ENCODE measurements at places on chromosomes 1 and 21.

DNA sequence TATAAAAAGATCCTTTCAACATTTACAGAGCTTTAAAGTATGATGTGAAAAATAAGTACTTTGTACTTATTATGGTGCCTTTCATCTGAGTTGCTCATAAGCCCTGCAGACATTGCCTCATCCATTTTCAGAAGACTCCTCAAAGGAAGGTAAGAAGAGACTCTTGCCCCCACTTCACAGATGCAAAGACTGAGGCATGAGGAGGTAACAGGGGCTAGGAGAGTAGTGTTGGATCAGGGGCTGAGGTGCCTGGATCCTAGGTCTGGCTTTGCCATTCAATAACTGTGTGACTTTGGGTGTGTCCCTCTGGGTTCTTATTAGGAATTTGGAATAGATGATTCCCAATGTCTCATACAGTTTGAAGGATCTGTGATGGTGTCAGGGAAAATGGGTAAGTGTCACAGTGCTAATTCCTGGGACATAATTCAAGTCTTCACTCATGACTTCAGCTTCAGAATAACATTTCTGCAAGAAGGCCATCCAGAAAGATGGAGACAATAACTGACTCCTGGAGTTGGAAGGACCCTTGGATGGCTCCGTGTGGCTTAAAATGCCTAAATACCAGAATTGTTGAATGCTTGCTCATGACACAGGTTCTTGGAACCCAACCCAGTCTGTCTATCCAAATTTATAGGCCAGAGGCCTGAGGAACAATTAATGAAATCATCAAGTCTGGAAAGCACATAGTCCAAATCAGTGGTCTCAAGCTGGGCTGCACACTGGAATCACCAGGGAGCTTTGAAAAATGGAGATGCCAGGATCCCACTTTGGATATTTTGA is 93.1 kb upstream of the RUNX1 start:
- no peaks in the 10 kb centered on the region for H3K27me3 ChIP-seq
- no peak for DNase-seq
- H3K27ac ChIP-seq, result no peak overlapping the region
- no peaks in the 10 kb centered on the region for H3K36me3 ChIP-seq

DNA sequence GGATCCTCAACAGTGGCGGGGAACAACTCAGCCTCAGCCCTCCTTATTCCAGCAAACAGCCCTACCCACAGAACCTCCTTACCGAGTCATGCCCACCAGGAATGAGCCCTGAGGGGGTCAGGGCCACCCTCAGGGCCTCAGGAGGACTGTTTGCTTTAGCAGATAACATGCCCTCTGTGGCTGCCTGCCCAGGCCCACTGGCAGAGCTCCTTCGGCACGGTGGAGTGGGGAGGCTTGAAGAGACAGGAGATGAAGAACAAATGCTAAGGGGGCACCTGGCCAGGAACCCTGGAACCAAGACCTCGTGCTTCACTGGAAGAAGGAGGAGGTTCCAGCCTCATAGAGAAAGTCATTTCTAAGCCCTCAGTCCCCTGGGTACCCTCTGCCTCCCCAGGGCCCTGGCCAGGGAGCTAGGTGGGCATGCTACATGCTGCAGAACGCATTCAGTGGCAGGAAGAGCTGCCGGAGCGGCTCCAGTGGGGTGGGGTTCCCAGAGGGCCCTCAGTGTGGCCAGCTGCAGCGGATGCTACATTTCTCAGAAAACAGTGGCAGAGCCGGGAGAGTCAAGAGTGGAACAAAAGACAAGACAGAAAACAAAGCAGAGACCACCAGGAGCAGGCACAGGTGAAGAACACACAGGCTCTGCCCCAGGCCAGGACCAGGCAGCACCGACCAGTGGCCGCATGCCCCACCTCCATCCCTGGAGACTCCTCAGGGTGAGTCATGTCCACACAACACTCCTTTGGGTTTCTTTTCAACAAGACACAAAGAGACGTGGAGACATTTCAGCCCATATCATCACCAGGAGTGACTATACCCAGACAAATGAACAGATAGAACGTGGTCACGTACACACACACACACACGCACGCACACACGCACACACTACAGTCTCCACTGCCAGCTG is 39.8 kb downstream of the RIMS3 start:
- DNase-seq, result peak; percentile 56
- H3K4me1 ChIP-seq, result no peaks in the 10 kb centered on the region
- H3K4me3 ChIP-seq, result no peak overlapping the region
- no peaks in the 10 kb centered on the region for H3K27me3 ChIP-seq
- H3K36me3 ChIP-seq, result no peaks in the 10 kb centered on the region

GRCh38 chr1:2630498-2631135 is 2.2 kb downstream of the MMEL1 start:
- H3K27ac ChIP-seq, result no peak overlapping the region
- H3K27me3 ChIP-seq, result peaks cover 86% of the 10 kb centered on the region
- no peaks in the 10 kb centered on the region for H3K36me3 ChIP-seq
- H3K4me3 ChIP-seq, result no peak overlapping the region

DNA sequence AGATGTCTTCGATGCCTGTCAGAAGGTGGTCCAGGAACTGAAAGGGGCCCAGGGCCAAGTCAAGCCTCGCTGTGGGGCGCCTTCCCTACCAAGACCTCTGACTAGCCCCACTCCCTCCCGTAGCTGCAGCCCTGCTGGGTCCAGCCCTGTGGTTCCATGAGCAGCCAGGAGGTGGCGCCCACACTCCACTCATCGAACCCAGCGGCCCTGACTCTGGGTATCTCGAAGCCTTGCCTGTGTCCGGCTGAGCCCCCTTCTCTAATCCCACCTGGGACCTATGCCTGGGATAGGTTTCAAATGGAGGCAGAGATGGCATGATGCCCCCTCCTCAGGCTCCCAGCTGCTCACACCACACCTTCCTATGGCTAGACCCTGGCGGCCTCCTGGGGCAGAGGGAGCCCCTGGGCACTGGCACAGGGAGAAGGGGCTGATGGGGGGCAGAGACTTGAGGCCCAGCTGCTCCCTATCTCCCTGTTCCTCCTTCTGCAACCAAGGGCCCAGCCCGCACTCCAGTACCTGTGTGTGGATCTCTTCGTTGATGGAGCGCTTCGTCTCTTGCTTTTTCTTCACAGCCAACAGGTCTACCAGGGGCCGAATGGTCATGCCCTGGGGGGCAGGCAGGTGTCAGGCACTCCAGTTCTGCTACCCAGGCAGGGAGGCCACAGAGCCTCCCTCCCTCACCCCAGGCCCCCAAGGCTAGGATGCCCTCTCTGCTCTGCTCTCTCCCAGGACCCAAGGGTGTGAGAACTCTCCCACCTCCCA is 52.0 kb downstream of the SLC9A1 start:
- peaks cover 43% of the 10 kb centered on the region for H3K36me3 ChIP-seq
- H3K4me3 ChIP-seq, result no peak overlapping the region
- DNase-seq, result peak; percentile 87
- no peaks in the 10 kb centered on the region for H3K27me3 ChIP-seq
- H3K27ac ChIP-seq, result no peak overlapping the region
- peaks cover 32% of the 10 kb centered on the region for H3K4me1 ChIP-seq

DNA sequence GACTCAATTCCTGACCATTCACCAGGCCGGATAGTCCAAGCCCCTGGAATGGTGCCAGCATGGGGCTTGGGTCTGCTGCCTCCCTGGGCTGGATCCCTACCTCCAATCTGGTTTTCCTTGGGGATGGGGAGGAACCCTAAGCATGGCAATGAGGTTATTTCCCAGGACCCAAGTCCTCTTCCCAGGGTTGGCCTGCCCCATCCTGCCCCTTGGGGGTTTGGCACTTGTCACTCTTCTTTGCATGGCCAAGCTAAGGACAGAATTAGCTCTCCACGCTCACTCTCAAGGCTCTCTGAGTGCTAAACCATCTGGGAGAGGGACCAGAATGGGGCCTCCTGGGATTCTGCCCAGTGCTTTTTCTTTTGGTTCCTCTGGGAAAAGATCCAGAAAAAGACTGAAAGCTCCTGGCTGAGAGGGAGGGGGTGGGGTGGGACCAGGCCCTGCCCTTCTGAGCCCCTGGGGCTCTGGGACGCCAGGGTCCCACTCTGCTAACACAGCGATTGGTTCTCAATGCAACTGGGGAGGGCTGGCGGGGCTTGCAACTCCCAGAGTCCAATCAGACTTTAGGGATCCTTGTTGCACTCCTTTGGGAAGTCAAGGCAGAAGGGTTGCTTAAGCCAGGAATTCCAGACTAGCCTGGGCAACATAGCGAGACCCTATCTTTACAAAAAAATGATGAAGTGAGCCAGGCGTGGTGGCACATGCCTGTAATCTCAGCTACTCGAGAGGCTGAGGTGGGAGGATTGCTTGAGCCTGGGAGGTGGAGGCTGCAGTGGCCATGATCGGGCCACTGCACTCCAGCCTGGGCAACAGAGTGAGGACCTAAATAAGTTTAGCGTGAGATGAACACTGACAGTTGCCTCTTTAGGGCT is 52.7 kb downstream of the DHRS3 start:
- H3K36me3 ChIP-seq, result peaks cover 33% of the 10 kb centered on the region
- no peak overlapping the region for H3K27ac ChIP-seq
- DNase-seq, result no peak
- H3K4me3 ChIP-seq, result no peak overlapping the region
- no peaks in the 10 kb centered on the region for H3K27me3 ChIP-seq
- H3K4me1 ChIP-seq, result peaks cover 4% of the 10 kb centered on the region

DNA sequence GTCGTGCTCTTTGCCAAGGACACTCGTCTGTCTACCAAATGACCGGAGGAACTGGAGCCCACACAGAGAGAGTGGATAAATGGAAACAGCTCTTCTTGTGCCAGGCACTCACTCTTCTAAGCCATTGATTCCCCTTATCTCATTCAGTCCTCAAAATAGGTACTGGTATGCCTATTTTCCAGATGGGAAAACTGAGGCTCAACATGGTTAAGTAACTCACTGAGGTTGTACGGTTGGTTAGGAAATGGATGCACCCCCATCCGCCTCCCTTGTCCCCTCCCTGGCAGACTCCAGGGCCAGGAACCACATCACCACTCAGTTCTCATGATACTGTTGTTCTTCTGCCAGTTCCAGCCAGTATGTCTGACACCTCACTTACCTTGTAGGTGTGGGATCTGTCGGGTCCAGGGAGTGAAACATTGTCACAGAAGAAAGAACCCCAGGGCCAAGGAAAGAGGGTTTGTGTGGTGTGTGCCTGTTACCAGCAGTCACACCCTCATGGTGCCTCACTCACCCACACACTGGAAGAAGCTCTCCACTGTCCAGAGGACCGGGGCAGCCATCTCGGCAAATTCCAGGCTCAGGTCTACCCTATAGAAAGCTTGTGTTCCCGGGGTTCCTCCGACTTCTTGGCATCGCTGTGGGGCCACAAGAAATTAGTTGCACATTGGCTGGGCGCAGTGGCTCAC is 58.8 kb upstream of the TARDBP start:
- no peaks in the 10 kb centered on the region for H3K36me3 ChIP-seq
- no peak for DNase-seq
- no peak overlapping the region for H3K4me3 ChIP-seq
- H3K27ac ChIP-seq, result no peak overlapping the region

DNA sequence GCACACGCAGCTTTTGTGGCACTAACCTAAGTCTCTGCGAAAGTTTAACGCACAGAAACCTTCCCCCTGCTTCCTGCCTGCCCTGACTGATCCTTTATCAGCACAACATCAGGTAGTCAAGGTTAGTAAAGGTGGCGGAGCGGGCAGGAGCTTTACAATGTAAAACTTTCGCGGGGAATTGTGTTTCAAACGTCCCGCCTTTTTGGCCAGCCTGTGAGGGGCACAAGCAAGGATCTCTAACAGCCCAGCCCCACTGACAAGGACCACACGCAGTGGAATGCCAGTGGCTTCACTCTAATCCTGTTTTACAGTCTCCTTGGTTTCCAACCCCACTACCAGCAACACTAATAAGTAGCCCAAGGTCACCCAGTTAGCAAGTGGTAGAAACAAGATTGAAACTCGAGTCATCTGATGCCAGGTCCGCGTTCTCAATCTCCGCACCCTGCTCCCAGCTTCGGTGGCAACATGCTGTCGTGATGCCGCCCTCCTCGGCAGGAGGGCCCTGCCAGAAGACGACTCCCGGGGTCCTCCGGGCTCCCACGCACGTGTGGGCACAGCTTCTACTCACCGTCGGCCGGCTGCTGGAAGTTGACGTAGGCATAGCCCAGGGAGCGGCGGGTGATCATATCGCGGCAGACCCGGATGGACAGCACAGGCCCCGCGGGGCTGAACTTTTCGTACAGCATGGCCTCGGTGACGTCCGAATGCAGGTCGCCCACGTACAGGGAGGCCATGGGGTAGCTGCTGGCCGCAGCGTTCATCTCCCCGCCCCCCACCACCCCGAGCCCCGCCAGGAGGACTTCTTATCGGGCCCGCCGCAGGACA is 1.2 kb downstream of the PABPC4 start:
- H3K36me3 ChIP-seq, result peaks cover 23% of the 10 kb centered on the region
- peak; percentile 80 for DNase-seq
- peaks cover 33% of the 10 kb centered on the region for H3K4me1 ChIP-seq
- H3K27ac ChIP-seq, result peak overlapping the region; percentile 89
- H3K27me3 ChIP-seq, result no peaks in the 10 kb centered on the region

All from suprapubic skin (tissue), 4 donors.